ENCODE measurements at places on chromosomes 12 and 14.
A peak's percentile ranks its signal among the peaks of the same experiment; 100 is the strongest.

GRCh38 chr12:103969391-103969790 is 3.7 kb downstream of the TDG start:
- DNase-seq: no peak

GRCh38 chr14:68692916-68693771 is 99.7 kb downstream of the ZFP36L1 start:
- DNase-seq: peak; percentile 92

DNA sequence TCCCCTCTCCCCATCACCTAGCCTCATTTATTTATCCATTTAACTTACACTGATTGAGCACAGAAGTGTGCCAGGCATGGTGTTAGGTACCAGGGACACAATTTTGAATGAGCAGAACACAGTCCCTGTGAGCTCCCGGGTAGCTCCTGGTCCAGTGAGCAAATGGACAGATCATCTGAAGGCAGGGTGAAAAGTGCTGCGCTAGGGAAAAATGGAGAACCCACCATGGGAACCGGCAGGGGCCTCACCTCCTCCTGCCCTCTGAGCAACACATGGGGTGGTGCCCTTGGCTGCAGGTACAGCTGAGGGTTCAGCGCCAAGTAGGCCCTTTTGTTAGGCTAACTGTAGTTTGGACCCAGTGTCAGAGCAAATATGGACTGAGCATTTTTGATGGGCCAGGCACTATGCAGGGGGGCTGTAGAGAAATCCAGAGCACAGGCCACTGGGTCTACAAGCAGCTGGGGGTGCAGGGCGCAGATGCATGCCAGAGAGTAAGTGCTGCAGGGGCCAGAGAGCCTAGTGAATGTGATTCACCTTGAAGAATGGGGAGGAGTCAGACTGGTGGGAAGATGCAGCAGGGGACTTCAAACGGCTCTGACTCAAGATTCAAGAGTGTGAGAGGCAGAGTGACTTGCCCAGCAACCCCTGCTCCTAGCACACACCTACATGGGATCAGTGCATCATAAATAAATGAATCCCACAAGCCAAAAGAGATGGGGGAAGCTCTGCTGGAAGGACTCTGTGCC is 28.2 kb downstream of the LTBP2 start:
- no peak for DNase-seq

DNA sequence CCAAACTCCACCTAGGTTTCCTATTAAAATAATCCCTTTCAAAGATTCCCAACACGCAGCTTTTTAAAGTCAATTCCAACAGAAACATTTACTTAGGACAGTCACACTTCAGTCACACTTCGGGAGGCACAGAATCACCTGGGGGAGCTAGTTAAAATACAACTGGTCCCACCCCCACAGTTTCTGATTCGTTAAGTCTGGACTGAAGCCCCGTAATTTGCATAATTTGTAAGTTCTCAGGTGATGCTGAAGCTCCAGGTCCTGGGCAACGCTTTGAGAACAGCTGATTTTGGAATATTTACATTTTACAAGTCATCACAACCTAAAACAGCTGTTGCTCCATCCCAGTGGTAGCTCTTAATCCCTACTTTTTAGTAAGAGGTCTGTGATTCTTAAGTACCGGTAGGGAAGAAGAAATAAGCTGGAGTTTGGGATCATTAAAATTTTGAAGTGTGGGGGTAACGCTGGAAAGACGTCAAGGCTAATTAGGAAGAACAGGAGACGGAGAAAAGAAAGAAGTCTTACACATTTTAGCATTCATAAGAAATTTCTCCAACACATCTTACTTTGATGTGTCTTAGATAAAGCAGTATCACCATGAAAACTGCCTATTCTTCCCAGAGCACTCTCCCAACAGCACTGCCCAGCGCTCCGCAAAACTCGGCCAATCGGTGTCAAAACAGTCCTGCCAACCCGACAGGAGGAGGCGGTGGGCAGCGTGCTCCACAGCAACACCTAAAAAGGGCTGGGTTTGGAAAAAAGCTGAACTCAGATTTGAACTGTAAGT is 1.1 kb downstream of the IPO8 start:
- peak; percentile 31 for DNase-seq
